Hippocampal formation (tissue), 2 donors: ENCODE measurements at places on chromosomes 2 and 18.
A peak's percentile ranks its signal among the peaks of the same experiment; 100 is the strongest.

- no peak for DNase-seq
Measured at GRCh38 chr2:130150181-130151144, 5.6 kb upstream of the CCDC74B start.

GRCh38 chr2:158907926-158908456 is 60.4 kb upstream of the TANC1 start:
- no peak for DNase-seq

GRCh38 chr18:5158172-5158571 is 38.9 kb downstream of the AKAIN1 start:
- DNase-seq = no peak

DNA sequence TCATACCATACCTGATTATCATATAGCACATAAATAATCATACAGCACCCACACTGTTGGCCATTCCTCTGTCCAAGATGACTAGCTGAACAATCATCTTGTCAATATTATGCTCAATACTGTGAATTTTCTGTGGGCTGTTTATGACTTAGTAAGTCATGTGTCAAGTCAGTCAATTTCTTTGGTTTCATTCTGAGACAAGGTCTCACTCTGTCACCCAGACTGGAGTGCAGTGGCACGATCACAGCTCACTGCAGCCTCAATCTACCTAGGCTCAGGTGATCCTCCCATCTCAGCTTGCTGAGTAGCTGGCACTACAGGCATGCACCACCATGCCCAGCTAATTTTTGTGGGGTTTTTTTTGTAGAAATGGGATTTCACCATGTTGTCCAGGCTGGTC is 5.7 kb downstream of the MCM6 start:
- no peak for DNase-seq

- no peak for DNase-seq
Measured at GRCh38 chr2:42908518-42909200, 116.3 kb upstream of the HAAO start.

GRCh38 chr2:69177063-69177771 is 164.2 kb downstream of the ANTXR1 start:
- no peak for DNase-seq

GRCh38 chr2:47662552-47662951 is 120.4 kb upstream of the MSH6 start:
- DNase-seq = no peak

DNA sequence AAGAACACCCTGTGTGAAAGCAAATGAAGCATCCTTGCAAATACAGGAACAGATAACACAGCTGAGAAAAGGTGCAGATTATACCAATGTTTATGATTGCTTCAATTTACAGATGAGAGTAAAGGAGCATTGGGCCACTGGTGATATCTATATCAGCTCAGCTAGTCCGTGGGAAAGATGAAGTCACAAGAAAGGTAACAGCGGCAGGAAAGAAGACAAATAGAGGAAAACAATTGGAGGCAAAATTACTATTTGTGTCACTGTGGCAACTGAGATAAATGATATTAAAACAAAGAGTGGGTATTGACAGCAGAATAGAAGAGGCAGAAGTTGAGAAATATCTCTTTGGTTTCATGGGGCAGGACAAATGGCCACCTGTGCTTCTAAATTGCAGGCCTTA is 121.2 kb upstream of the CAVIN2 start:
- DNase-seq = no peak

DNA sequence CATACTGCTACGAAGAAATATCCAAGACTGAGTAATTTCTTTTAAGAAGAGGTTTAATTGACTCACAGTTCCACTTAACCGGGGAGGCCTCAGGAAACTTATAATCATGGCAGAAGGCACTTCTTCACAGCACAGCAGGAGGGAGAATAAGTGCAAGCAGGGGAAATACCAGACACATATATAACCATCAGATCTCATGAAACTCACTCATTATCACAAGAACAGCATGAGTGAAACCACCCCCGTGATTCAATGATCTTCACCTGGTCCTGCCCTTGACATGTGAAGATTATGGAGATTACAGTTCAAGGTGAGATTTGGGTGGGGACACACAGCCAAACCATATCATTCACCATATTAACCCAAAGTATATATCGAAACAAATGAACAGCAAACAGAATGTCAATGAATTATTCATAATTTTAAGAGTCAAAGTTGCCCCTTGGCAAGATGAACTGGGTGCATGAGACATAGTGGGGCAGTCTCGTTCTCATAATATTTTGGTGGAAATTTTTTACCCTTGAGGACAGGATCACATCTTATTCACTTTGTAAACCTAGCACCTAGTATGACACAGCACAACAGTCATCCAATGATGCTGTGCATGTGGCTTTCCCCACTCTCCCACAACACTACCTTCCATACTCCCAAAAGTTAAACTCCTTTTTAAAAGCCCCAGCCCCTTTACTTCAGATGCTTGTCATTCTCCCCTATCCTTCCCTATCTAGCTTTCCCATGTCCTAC is 425.3 kb downstream of the ZEB2 start:
- no peak for DNase-seq

DNA sequence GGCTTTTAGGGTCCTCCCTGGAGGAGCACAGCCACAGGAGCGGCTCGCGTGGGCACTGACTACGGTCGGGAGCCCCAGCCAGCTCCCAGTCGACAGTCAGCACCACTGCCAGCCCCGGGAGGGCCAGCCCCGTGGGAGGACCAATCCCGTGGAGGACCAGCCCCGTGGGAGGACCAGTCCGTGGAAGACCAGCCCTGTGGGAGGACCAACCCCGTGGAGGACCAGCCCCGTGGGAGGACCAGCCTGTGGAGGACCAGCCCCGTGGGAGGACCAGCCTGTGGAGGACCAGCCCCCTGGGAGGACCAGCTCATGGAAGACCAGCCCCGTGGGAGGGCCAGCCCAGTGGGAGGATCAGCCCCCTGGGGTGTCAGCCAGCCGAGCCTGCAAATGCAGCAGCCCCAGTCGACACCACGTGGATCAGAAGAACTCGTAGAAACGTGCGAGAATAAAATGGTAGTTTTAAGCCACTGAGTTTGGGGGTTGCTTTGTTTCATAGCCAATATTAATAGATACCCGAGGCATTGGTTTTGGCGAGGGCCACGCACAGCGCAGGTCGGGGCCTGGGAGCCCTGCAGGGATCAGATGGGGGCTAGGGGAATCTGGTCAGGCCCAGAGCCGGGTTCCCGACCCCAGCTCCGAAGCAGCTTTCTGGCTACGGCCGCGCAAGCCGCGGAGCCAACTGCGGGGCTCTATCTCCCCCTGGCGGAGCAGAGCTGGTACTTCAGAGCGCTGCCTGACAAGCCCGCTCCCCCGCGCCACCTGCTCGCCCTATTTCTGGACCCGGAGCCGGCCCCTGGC is 73.0 kb downstream of the TEX51 start:
- peak; percentile 56 for DNase-seq

DNA sequence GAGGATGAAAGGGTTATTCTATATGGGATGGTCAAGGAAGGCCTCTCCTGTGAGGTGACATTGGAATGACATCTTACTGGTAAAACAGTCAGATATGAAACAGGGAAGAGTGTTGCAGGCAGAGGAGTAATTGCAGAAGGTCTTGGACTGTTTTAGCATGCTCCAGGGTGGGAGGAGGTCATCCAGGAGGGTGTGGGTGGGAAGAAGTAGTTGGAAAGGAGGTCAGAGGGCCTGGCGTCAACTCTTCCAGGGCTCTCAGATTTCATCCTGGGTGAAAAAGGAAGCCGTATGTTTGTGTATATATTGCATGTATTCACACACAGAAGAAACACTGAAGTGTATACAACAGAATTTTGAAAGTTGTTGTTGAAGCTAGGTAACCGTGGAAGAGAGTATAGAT is 48.2 kb downstream of the ATP9B start:
- DNase-seq = no peak

GRCh38 chr2:97722227-97722626 is 8.9 kb downstream of the ZAP70 start:
- DNase-seq = no peak

- no peak for DNase-seq
Measured at GRCh38 chr2:161159456-161160225, 587 bp upstream of the TANK start.

DNA sequence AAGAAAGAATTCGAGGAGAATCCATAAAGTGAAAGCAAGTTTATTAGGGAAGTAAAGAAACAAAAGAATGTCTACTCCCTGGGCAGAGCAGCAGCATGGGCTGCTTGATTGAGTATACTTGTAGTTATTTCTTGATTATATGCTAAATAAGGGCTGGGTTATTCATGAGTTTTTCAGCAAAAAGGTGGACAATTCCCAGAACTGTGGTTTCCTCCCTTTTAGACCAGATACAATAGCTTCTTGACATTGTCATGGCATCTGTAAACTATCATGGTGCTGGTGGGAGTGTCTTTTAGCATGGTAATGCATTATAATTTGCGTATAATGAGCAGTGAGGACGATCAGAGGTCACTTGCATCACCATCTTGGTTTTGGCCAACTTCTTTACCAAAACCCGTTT is 25.6 kb upstream of the TBC1D8 start:
- no peak for DNase-seq

GRCh38 chr2:103817746-103818145 is 1036.2 kb upstream of the POU3F3 start:
- DNase-seq = no peak

- DNase-seq = no peak
Measured at GRCh38 chr2:11701751-11702301, 31.8 kb upstream of the NTSR2 start.

- DNase-seq = no peak
Measured at GRCh38 chr2:183993052-183993451, 605.3 kb upstream of the ZNF804A start.

DNA sequence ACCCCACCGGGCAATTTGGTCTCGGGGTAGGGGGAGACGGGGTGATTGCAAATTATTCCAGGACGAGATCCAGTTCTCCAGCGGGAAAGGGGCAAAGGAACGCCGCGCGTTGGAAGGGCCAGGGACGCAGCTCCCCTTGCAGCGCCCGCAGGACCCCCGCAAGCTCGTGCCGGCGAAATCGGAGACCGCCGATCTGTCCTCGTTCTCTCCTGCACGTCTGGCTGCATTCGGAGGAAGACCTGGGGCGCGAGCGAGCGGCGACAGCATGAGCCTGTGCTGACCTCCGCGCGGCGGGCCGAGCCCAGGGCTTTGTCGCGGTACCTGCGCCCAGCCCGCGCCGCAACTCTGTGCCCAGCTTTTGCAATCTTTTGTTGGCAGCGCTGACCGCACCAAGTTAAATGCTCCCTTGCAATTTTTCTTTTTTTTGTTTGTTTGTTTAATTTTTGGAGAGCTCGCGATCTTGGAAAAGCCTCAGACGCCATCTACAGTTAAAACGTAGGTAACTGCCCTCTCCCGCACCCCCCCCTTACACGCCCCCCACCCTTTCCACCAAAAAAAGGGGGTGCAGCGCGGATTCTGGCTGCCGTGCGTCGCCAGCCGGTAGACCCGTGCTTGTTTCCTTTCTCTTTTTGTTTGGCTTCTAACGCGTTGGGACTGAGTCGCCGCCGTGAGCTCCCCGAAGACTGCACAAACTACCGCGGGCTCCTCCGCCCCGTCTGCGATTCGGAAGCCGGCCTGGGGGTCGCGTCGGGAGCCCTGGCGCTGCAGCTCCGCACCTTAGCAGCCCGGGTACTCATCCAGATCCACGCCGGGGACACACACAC is 667 bp downstream of the TRIB2 start:
- no peak for DNase-seq

DNA sequence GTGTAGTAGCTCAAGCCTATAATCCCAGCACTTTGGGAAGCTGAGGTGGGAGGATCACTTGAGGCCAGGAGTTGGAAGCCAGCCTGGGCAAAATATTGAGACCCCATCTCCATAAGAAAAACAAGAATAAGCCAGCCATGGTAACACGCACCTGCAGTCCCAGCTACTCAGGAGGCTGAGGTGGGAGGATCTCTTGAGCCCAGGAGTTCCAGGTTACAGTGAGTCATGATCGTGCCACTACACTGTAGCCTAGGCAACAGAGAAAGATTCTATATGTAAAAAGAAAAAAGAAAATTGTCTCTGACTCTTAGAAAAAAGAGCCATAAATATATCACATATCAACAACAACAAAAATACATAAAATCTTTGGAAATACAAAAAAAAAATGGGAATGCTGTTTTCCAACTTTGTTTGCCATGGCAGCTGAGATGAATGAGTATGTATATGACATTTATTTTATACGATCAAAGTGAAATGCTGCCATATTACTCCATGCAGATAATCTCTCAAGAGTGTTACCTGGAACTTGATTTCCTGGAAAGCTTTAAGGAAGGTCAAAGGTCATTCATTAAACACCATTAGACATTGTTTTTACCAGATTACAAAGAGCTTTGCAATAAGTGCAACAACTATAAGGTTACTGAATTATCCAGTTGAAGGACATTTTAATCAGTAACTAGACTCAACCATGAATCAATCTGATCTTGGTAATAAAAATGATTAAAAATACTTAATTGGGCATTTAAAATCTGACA is 19.7 kb upstream of the DAPL1 start:
- no peak for DNase-seq

DNA sequence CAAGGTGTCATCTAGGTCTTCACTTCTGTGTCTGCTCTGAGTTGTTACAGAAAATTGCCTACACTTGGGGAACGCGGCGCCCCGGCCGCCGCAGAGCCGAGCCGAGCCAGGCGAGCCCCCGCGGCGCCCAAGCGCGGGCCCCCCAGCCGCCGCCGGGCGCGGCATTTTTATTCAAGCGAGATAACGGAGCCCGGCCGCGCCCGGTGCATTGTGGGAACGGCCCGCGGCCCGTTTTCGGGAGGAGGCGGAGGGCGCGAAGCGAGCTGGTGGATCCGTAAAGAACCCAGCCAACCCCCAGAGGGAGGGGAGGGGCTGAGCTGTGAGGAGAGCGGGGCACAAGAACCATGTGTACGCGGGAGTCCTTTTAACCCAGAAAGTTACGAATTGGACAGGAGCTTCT is 191.8 kb downstream of the FTCDNL1 start:
- DNase-seq = peak; percentile 17

DNA sequence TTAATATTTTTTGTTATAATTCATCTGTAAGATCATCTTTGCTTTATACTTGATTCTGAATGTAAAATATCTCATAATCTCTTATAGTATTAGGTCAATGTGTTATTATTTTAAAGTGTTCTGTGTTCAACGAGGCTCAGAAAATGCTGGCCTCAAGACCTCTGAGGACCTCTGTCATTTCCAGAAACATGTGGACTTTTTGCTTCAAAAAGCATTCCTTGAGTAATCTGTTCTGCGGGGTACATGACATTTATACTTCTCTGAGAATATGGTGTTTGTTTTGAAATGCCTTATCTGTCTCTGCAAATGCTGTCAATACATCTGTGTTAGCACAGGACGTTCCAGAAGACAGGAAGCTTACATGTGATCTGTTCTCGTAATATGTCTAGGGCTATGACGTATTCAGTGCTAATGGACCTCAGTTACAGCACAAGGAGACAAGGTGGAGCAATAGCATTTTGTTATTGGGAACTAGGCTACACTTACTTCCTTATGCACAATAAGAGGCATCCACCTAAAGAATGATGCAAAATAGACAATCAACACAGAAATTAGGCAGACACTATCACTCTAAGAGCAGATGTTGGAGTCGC is 37.6 kb upstream of the IL1RL1 start:
- no peak for DNase-seq

GRCh38 chr2:18991177-18992168 is 366.9 kb downstream of the OSR1 start:
- peak; percentile 4 for DNase-seq

GRCh38 chr2:199950396-199950795 is 4.9 kb downstream of the TYW5 start:
- no peak for DNase-seq
